ENCODE measurements at places on chromosomes 16 and 17.

- DNase-seq = no peak
These were observed 11.9 kb downstream of the TBX2 start for GRCh38 chr17:61411261-61412142.

- DNase-seq = no peak
These were observed 18.5 kb upstream of the HEXD start for GRCh38 chr17:82399601-82400101.

DNA sequence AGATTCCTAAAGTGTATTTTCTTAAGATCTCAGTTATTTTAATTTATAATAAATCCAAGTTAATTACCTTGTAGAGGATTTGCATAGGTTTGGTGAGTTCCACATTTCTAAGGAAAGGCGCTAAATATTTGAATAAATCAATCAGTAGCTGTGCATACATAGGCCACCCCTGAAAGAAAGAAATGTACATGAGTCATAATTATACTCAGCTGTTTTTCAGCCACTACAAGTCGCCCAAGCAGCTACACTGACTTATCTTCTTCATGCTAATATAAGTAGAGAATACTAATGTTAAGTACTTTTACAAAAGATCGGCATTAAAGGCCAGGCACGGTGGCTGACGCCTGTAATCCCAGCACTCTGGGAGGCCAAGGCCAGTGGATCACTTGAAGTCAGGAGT lies 14.9 kb downstream of the SETD6 start:
- DNase-seq = no peak

GRCh38 chr16:31427441-31428278 lies 500 bp downstream of the COX6A2 start:
- DNase-seq = peak; percentile 35

DNA sequence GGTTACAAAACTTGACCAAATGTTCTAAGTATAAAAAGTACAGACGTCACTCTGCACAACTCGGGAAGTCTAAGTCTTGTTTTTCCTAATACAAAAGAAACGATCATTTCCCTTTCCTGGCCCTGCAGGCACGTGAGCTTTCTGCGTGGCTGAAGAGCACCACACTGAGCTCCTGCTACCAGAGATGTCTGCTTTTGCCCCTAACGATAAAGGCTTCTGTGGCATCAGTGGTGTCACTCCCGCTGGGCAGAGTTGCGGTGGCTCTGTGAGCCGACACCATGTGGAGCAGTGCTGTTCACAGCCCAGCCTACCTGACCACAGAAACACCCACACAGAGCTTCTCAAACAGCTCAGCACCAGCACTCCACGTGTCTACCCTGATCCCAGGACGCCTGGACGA lies 20.5 kb downstream of the EMC8 start:
- no peak for DNase-seq

- no peak for DNase-seq
These were observed 12.4 kb upstream of the TAC4 start for GRCh38 chr17:49859991-49860953.

DNA sequence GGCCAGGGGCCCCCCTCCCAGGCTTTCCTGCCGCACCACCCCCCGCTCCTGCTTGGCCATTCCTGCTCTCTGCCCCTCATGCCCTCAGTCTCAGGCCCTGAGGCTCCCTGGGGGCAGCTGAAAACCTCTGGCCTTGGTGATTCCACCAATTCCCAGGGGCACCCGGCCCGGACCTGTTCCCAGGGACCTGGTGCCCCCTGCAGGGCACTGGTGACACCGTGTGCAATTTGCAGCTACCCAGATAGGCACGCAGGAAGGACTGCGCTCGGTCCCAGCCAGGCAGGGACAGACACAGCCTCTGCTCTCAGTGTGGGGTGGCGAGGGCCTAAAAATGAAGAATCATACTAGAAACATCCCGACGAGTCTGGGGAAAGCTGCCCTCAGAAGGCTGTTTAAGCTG lies 13.4 kb downstream of the WFDC1 start:
- DNase-seq = no peak

DNA sequence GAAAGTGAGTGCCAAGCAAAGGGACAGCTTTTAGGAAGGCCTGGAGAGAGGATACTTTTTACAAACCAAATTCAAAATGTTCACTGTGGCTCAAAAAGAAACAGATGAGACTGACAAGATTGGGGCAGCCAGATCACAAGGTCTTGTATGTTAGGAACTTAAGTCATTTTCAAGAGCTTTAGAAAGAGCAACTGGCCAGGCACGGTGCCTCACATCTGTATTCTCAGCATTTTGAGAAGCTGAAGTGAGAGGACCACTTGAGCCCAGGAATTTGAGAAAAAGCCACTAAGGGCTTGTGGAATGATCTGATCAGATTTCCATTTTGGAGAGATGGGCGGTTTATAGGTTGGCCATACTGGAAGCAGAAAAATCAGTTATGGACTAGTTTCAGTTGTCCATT lies 17.2 kb downstream of the SPAG9 start:
- DNase-seq = no peak

DNA sequence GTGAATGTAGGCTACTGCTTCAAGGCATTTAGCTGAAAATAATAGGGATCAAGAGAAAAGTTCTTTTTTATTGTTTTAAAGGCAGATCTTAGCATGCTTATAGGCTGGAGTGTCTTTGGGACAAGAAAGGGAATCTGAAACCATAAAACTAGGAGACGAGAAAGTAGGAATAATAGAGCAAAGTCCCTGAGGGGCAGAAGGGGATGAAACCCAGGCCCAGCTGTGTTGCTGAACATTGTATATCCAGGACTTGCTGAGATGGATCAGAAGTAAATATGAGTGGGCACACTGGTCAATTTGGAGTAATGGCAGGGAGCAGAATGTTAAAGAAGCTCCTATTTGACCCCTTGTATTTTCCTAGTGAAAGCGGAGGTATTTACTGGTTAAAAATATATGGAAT lies 9.3 kb downstream of the ZNF689 start:
- DNase-seq = no peak

- no peak for DNase-seq
These were observed 162.3 kb downstream of the ABCA8 start for GRCh38 chr17:68792873-68793272.
